ENCODE measurements at places on chromosomes 11 and 22.

- DNase-seq, result no peak
Observed at GRCh38 chr11:45648931-45649330, 16.5 kb downstream of the CHST1 start.

- no peak for DNase-seq
Observed at GRCh38 chr22:49807129-49807528, 20.5 kb downstream of the BRD1 start.

DNA sequence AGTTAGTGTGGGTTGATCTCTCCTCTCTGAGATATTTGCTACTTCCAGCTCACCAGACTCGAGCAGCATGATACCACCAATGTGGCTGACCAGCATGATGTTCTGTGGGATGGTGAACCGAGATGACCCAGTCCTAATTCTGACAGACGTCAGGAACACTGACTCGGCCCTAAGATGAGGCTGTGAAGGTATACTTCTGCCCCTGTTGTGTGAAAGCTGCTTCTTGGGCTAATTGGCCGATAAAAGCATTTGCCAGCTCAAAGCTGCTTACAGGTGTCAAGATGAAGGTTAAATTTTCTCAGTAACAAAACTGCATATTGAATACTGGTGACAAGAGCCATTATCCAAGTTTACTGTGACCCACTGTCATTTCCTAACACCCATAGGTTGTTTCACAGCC, 151.4 kb downstream of the BRD1 start:
- DNase-seq, result no peak

- DNase-seq, result no peak
Observed at GRCh38 chr11:109783840-109784239, 309.4 kb upstream of the ZC3H12C start.

- DNase-seq, result no peak
Observed at GRCh38 chr11:85970593-85970992, 98.3 kb downstream of the PICALM start.

DNA sequence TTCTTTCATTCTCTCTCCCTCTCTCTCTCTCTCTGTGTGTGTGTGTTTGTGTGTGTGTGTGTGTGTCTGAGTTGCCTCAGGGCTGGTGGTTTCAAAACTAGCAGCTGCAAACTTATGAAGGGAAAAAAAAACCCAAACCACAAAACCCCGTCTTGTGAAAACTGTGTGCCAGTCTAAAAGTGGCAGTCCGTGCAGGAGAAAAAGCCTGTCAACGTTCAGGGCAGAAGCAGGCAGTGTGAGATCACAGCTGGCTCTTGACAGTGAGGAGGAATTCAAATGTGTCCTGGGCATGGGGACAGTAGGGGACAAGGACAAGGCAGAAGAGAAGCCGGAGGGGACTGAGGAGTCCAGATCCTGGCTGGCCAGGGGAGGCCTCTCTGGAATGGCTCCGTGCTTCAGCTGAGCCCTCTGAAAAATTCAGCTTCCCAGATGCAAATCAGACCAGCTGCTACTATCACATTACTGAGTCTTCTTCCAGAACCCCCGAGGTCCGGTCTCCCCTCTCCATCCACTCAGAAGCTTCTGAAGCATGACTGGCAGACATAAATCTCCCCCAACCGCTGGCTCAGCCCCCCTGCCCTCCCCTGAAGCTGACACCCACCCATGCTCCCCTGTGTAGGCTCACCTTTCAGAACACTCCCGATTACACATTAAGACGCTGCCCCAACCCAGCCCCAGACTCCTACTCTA, 31.9 kb downstream of the FLI1 start:
- DNase-seq, result no peak

- no peak for DNase-seq
Observed at GRCh38 chr11:57214098-57214417, 23.0 kb downstream of the APLNR start.

DNA sequence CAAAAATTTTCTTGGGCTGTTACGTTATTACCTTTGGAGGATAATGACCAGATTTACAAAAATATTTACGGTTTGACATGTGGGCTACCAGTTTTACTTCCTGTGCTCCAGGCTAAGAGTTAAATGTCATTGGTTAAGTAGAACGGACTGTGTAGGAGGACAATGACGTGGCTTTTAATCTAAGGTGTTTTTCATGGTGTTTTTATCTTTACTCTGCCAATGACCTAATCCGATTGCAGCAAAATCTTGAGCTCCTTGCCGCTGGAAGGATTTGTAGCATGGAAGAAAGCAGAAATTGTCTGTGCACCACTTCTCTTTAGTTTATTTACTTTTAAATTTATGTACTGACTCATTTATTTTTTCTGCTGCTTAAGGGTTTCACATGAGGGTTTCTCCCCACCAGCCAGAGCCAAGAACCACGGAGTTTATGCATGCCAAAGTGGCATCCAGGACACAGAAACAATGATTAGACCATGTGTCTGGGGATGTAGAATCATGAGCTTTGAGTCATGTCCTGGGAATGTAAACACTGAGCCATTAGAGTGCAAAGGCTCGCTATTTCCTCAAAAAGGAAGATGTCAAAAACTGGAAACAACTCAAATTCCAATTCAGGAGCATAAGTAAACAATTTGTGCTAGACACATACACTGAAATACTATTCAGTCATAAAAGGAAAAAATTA, 1.9 kb upstream of the CARD16 start:
- peak; percentile 80 for DNase-seq

- no peak for DNase-seq
Observed at GRCh38 chr11:33529461-33529860, 171.2 kb downstream of the C11orf91 start.

DNA sequence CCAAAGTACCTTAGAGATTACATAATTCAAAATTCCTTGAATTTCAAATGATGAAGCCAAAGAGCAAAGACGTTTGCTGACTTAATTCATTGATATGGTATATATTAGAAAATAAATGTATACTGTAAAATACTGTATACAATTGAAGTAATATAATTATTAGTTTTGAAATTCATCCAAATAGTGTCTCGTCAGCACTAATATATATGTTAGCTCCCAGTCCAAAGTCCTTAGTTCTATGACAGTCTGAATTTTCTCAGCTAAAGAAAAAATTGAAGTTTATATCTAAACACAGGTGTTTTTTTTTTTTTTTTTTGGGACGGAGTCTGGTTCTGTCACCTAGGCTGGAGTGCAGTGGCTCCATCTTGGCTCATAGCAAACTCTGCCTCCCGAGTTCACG, 431.3 kb downstream of the CNTN5 start:
- no peak for DNase-seq

GRCh38 chr11:15968461-15969130, 387.8 kb downstream of the SOX6 start:
- no peak for DNase-seq

GRCh38 chr11:119295178-119295577, 21.8 kb downstream of the MCAM start:
- DNase-seq, result no peak

DNA sequence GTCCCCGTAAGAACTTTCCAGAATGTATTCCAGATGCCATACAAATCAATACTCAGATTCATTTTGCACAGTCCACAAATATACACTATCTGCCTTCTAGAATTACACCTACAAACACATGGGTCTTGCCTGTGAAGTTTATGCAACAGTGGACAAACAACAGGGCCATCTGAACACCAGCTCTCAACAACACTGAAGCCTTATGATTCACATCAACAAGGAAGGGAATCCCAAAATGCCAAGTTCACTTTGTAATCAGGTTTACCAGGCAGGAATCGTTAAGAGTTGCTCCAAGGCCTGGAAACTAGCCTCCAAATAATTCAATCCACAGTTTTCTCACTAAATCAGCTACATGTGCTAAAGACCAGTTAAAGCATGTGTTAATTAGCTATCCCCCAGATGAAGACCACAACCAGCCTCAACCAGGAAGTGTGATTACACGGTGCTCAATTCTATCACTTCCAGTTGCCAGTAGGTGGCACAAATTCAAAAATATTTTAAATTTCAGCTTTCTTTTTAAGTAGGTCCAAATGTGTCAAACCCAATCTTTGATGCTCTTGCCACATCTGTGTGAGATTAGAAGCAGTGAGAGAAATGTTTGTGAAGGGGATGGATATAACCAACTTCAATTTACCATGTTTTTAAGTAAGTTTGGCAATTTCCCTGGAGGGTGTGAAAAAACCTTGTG, 139.1 kb upstream of the BDNF start:
- DNase-seq, result no peak

GRCh38 chr22:32385681-32386080, 26.4 kb downstream of the RTCB start:
- DNase-seq, result no peak

GRCh38 chr22:49765951-49766350, 61.7 kb downstream of the BRD1 start:
- DNase-seq, result no peak

- no peak for DNase-seq
Observed at GRCh38 chr22:25159028-25159427, 40.6 kb upstream of the CRYBB3 start.

- no peak for DNase-seq
Observed at GRCh38 chr11:128724891-128725611, 31.2 kb downstream of the FLI1 start.

- DNase-seq, result peak; percentile 90
Observed at GRCh38 chr22:36330655-36331305, 57.0 kb downstream of the MYH9 start.

- DNase-seq, result peak; percentile 19
Observed at GRCh38 chr22:42648368-42649245, 585 bp downstream of the CYB5R3 start.

DNA sequence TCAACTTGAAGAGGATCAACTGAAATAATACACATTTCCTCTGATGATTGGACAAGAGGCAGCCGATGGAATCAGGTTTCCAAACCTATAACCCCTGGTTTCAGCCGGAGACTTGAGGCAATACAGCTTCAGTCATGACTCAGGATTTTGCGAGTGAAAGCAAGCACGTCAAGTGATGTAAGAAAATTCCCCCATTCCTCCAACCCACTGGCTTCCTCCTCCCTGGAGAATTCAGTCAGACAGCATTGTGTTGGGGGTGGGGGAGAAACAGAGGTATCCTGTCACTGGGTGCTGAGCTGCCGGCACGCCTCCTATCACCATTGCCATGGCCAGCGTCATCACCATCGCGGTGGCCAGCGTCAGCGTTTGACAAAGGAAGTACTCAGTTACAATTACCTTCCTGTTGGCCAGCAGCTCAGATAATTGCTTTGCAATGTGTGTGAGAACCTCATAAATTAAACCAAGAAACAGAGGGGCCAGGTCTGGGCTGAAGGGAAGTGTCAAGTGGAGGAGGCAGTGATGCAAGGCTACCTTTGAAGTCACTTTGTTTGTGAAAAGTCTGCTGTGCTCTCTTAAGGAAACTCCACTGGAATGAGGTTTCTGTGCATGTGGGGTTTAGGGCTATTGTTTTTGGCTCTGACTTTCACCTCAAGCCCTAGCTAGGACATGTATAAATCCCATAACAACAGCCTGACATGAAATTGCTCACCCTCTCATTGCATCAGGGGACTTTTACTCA, 50.2 kb downstream of the LIF start:
- DNase-seq, result peak; percentile 97

DNA sequence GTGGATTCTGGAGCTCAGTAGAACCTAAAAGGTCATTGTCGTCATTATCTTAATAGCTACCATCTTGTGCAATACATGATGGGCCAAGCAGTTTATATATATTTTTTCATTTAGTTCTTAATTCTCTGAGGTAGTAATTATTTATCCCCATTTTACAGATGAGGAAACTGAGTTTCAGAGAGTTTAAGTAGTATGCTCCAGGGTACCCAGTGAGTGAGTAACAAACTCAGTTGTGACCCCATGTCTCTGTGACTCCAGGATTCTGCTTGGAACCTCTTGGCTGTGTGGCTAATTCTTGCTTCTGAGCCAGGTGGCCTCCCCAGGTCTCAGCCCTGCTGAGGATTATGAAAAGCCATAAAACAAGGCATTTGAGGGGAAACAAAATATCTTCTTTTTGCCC, 82.6 kb downstream of the CEP164 start:
- no peak for DNase-seq

DNA sequence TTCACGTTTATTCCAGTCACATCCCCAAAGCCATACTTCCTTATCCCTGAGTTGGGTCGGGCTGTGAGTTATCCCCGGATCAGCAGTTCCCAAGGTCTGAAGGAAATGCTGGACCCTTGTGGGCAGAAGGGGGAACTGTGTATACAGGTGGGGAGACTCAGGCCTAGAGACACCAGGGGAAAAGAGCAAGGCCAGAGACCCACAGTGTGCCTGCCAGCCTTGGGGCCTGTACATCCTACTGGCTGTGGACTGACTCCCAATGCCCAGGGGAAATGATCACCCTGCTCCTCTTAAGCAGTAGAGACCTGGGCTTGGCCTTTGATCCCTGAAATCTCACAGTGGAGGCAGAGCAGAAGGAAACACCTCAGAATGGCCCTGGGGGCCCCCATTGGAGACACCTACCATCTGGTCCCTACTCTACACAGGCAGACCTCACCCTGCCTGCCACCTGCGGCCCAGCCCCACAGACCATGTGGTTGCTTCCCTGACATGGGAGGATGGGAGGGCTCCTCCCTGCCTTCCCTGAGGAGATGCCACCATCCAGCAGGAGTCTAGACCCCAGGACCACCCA, 1.3 kb downstream of the SELENOM start:
- no peak for DNase-seq

Data from kidney capillary endothelial cell (primary cell).